ENCODE measurements at places on chromosomes 6 and 20. TPM values are rescaled to one million over a fixed set of nuclear protein-coding genes. Genes with fewer than 3 reads are reported as not detected.
A peak's percentile ranks its signal among the peaks of the same experiment; 100 is the strongest.

GRCh38 chr20:21505810-21506530 is 7.9 kb downstream of the NKX2-2 start:
- no peak overlapping the region for H3K27ac ChIP-seq
- H3K4me3 ChIP-seq, result peak overlapping the region; percentile 64
- peak; percentile 65 for DNase-seq
- H3K4me1 ChIP-seq, result peaks cover 18% of the 10 kb centered on the region
- no peaks in the 10 kb centered on the region for H3K36me3 ChIP-seq

DNA sequence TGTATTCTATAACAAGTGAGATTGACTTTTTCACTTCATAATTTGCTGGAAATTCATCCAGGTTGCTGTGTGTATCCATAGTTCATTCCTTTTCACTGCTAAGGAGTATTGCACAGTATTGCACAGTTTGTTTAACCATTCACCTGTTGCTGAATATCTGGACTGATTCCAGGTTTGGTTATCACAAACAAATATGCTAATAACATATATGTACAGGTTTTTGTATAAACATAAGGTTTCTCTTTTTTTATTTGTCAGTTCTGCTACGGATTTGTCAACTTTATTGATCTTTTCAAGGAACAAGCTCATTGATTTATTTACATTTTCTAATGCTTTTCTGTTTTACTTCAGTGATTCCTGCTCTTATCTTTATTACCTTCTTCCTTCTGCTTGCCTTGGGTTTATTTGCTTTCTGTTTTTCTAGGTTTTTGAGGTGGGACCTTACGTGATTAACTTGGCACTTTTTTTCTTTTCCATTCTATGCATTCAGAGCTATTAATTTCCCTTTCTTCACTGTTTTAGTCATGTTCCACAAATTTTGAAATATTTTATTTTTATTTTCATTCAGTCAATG is 117.0 kb upstream of the OGFRL1 start:
- no peaks in the 10 kb centered on the region for H3K4me1 ChIP-seq
- DNase-seq, result no peak
- H3K4me3 ChIP-seq, result no peak overlapping the region
- peaks cover 11% of the 10 kb centered on the region for H3K27me3 ChIP-seq
- H3K36me3 ChIP-seq, result no peaks in the 10 kb centered on the region
- no peak overlapping the region for H3K27ac ChIP-seq

GRCh38 chr6:11315743-11316437 is 83.4 kb upstream of the NEDD9 start:
- no peak overlapping the region for H3K4me3 ChIP-seq
- peaks cover 55% of the 10 kb centered on the region for H3K4me1 ChIP-seq
- no peaks in the 10 kb centered on the region for H3K27me3 ChIP-seq
- no peak overlapping the region for H3K27ac ChIP-seq

DNA sequence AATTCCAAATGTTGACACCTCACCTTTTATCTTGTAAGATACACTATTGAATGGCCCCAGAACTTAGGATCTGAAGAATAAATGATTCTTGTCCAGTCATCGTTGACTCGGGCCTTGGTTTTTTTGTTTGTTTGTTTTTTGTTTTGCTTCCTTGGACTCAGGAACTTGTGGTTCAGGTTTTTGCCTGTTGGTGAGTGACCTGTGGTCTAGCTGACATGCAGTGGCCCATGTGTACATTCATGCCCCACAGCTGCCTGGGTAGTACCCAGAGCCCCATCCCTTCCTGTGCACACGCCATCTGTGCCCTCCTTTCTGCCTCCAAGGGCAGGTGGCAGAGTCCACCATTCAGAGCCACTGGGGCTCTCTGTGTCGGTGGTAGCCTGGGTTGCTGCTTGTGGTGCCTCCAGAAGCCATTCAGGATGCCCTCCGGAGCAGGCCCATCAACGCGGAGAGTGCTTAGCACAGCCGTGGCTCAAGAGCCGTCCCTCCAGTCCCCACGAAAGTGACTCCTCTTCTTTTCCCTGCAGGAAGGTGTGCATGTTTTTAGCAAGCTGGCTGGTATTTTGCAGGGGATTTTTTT is 85.9 kb downstream of the SYNJ2 start:
- no peak overlapping the region for H3K27ac ChIP-seq
- DNase-seq, result no peak
- no peaks in the 10 kb centered on the region for H3K27me3 ChIP-seq

DNA sequence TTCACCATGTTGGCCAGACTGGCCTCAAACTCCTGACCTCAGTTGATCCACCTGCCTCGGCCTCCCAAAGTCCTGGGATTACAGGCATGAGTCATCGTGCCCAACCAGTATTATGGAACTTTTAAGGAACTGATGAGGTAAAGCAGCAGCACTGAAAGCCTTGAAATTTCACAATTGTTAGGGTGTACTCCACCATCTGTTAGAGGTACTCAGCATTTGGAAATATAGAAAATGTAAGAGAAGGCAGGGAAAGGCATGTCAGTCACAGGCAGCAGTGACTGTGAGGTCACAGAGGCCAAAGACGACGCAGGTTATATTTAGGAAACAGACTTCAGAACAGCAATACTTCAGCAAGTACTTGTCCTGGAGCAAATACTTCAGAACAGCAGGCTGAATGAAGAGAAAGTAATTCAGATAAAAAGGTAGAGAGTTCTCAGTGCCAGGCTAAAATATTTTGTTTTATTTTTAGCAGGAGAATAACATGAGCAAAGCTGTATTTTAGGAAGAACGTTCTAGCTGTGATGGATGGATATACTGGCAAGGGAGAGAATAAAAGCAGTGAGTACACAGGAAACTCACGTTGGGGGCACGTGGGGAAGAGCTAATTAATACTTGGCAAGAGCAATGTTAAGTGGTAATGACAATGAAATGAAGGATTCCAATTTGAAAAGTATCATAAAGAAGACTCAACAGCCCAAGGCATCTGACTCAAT is 67.2 kb downstream of the DTNBP1 start:
- no peak for DNase-seq
- peaks cover 7% of the 10 kb centered on the region for H3K36me3 ChIP-seq
- no peak overlapping the region for H3K27ac ChIP-seq
- no peaks in the 10 kb centered on the region for H3K27me3 ChIP-seq

DNA sequence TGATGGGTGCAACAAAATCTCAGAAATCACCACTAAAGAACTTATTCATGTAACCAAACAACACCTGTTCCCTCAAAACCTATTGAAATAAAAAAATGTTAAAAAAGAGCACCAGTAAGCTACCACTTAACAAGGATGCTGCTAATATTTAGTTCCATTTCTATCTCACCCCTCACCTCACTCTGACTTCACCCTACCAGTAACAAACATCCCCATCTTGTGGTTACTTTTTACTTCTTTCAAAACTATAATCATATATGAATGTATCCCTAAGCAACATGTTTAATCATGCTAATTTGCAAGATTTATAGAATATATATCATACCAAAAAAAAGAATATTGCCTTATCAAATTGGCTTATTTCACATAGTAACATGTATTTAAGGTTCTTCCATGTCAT is 27.4 kb upstream of the SLC24A3 start:
- peaks cover under 1% of the 10 kb centered on the region for H3K27me3 ChIP-seq
- no peak for DNase-seq
- no peaks in the 10 kb centered on the region for H3K4me1 ChIP-seq
- no peak overlapping the region for H3K27ac ChIP-seq
- H3K4me3 ChIP-seq, result no peak overlapping the region

DNA sequence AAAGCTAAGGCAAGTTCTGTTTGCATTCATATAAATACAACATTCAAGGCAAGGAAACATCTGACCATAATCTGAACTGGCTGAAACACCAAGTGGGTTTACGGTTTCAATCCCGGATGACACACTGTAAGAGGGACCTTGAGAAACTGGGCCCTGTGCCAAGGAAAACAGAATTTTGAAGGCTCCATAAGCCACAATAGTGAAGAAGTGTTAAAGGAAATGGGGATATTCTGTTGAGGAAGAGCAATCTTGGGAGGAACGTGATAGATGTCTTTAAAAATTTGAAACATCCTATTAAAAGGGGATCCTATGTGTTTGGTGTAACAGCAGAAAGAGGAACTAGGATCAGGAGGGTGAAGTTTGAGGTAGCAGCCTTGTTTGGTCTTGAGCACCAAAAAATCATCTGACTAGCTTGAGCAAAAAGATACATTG is 82.4 kb upstream of the TAB2 start:
- H3K4me3 ChIP-seq, result peak overlapping the region; percentile 59
- peaks cover 51% of the 10 kb centered on the region for H3K4me1 ChIP-seq
- no peak for DNase-seq
- H3K27ac ChIP-seq, result peak overlapping the region; percentile 94
- peaks cover 6% of the 10 kb centered on the region for H3K36me3 ChIP-seq
- no peaks in the 10 kb centered on the region for H3K27me3 ChIP-seq

GRCh38 chr6:162416831-162417537 is 310.6 kb downstream of the PRKN start:
- H3K36me3 ChIP-seq, result no peaks in the 10 kb centered on the region
- no peak overlapping the region for H3K27ac ChIP-seq
- H3K4me1 ChIP-seq, result no peaks in the 10 kb centered on the region
- H3K27me3 ChIP-seq, result no peaks in the 10 kb centered on the region
- no peak for DNase-seq
- H3K4me3 ChIP-seq, result no peak overlapping the region

- H3K36me3 ChIP-seq, result no peaks in the 10 kb centered on the region
- no peak overlapping the region for H3K27ac ChIP-seq
- DNase-seq, result no peak
- H3K4me1 ChIP-seq, result no peaks in the 10 kb centered on the region
- no peak overlapping the region for H3K4me3 ChIP-seq
- no peaks in the 10 kb centered on the region for H3K27me3 ChIP-seq
These were observed 116.5 kb downstream of the TCP11 start for GRCh38 chr6:35024551-35025054.

DNA sequence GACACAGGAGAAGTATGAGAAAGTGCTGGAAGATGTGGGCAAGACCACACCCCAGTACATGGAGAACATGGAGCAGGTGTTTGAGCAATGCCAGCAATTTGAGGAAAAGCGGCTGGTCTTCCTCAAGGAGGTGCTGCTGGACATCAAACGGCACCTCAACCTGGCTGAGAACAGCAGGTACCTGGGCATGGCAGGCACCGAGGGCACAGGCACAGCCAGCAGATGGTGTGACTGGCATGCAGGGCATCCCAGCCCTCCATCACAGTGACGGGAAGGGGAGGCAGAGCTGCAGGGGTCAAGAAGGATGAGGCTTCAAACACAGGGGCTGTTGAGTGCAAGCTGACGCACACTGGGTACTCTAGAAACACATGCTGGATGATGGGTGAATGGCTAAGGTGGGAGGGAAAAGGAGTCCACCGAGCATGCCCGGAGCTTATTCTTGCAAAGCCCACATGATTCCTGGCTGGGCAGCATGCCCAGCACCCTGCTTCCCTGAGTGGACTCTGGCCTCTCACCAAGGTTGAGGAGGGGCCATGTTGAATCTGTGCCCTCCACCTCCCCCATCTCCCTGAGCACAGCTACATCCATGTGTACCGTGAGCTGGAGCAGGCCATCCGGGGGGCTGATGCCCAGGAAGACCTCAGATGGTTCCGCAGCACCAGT is 26.3 kb downstream of the SPDEF start:
- H3K27ac ChIP-seq, result no peak overlapping the region
- H3K36me3 ChIP-seq, result no peaks in the 10 kb centered on the region
- peaks cover 5% of the 10 kb centered on the region for H3K4me1 ChIP-seq
- H3K4me3 ChIP-seq, result no peak overlapping the region

DNA sequence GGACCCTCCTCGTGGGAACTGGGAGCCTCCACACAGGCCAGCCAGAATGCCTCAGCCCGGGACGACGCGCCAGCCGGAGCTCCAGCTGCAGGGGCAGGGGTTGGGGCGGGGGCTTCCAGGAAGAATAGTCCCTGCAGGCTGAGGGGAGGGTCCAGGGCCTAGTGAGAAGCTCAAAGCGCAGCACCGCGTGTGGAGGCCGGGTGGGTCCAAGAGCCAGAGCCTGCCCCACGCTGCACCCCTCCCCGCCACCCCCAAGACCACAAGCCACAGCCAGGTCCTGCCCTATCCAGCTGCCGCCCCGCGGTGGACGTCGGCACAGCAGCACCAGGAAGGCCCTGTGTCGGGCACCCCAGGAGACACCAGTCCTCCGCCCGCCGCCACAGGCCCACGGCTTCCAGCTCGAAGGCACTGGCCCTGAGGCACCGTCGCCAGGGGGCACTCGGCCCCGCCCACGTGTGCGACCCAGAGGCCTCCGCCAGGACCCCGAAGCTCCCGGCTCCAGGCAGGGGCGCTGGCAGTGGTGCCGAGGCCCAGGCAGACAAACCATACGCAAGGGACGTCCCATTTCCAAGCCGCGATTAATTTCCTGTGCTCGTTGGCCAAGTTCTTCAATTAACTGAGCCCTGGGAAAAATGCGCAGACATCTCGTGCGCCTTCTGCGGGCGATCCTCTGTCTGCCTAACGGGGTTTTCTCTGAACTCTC is 19.5 kb downstream of the KCNQ2 start:
- no peaks in the 10 kb centered on the region for H3K36me3 ChIP-seq
- peaks cover 22% of the 10 kb centered on the region for H3K27me3 ChIP-seq
- H3K4me3 ChIP-seq, result no peak overlapping the region
- H3K27ac ChIP-seq, result no peak overlapping the region

DNA sequence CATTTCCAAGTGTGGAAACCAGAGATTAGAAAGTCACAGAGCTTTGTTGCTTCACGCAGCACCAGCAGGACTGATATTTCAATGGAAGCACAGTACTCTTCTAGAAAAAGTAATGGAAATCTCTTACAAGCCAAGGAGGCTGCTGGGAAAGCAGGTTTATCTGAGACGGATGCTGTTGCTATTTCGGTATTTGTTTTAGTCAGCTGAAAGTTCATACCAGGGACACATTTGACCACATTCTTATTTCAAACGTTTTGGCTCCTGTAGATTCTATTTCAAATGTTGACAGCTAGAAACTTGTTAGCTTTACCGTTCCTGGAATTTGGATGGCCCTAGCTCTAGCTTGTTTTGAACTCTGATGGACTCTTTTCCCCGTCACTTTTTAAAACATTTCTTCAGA is 3.7 kb upstream of the TMEM242 start:
- DNase-seq, result no peak
- no peak overlapping the region for H3K27ac ChIP-seq
- peaks cover 27% of the 10 kb centered on the region for H3K4me1 ChIP-seq
- peaks cover 29% of the 10 kb centered on the region for H3K27me3 ChIP-seq
- no peak overlapping the region for H3K4me3 ChIP-seq

SYTL3 gene
- total RNA-seq, result 151 TPM

GJA1 gene
- 0.09 TPM for total RNA-seq

HBS1L gene
- 147 TPM for total RNA-seq

HLA-DQB1 gene
- 5.3 TPM for total RNA-seq

MATN4 gene
- 0.74 TPM for total RNA-seq

COX4I2 gene
- total RNA-seq, result not detected

SNX21 gene
- 1.4 TPM for total RNA-seq

MUCL3 gene
- total RNA-seq, result not detected

PRICKLE4 gene
- not detected for total RNA-seq
